KBM-7 (cell line): ENCODE measurements at places on chromosomes 2 and 18.
A peak's percentile ranks its signal among the peaks of the same experiment; 100 is the strongest.

DNA sequence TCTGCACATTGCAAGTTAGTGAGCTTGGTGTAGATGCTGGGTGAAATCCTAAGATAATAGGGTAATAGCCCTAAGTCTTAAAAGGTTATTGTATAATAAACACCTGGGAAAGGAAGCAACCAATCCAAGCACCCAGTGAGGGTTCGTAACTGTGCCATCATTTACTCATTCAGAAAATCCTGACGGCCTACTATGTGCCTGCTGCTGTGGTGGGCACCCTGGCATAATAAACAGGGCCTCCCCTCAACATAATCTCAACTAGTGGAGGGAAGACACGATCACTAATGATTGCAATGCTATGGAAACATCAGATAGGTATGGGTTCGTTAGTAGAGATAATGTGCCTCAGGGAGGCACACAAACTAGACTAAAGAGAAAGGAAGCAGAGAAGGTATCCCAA, 48.9 kb upstream of the CCDC85A start:
- DNase-seq = no peak

DNA sequence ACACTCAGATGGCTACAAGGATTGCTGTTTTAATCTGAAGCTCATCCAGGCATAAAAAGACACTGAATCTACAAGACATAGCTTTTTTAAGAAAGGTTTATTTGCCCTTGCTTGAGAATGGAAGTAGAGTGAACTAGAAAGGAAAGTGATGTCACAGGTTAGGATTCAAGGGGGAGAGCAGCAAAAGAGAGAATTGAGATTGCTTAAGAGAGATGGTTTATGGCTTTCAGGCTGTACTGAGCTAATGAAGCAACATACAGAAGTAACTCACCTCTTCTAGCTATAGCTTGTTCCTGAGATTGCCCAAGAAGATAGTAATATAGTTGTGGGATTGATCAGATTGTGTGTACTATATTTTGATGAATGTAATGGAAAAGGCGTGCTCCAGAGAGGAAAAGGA, 26.1 kb upstream of the ACVR2A start:
- DNase-seq = no peak

GRCh38 chr2:166375736-166376487, at the start of gene SCN9A:
Gene SCN9A (minus strand): TSS chr2:166375944. CDS start chr2:166311756, 64,188 bp downstream.
- DNase-seq = peak; percentile 91

DNA sequence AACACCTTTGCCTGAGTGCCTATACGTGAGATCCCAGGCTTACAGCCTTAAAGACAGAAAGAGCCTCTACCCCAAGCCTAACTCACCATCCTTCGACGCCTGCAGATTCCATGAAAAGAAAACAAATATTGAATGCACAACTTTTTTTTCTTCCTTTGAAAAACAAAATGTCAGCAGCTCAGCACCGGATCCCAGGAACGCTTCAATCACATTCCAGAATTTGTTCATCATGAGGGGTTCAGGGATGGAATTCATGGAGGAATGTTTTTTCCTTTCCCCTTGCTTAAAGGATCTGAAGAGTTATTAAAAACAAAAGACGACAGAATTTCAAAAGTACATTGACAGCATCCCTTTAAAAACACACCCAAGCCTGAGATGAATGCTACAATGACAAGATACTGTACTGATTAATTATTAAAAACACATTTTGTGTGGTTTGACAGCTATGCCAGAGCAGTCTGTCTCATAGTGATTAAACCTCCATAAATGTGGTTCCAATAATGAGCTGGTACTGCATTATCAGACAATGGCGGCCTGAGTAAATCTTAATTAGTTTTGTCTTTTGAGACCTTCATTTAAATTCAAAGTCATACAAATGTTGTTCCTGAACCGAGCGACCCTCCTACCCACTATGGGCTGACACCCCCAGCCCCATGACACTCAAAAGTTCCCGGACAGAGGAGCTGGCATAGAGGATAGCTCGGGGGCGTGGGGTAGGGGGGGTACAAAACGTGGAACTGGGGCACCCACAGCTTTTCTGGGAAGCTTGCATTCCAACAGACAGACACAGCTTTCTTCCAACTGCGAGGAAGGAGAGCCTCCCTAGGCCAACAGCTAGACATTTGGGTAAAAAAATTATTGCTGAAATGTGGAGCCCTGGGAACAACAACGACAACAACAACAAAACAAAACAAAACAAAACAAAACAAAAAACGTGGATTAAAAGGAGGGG, 227.5 kb downstream of the TTC32 start:
- no peak for DNase-seq

DNA sequence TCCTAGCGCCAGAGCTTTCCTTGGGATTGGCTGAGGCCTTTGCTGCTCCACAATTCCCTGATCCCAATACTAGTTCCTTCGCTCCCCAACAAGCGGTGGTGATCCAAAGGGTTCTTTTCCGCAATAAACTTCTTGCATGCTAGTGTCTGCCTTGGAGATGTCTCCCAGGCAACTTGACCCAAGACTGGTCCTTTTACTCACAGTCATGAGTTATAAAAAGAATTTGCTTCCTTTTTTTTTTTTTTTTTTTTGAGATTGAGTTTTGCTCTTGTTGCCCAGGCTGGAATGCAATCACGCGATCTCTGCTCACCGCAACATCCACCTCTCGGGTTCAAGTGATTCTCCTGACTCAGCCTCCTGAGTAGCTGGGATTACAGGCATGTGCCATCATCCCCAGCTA, 89.8 kb upstream of the SP3 start:
- no peak for DNase-seq

DNA sequence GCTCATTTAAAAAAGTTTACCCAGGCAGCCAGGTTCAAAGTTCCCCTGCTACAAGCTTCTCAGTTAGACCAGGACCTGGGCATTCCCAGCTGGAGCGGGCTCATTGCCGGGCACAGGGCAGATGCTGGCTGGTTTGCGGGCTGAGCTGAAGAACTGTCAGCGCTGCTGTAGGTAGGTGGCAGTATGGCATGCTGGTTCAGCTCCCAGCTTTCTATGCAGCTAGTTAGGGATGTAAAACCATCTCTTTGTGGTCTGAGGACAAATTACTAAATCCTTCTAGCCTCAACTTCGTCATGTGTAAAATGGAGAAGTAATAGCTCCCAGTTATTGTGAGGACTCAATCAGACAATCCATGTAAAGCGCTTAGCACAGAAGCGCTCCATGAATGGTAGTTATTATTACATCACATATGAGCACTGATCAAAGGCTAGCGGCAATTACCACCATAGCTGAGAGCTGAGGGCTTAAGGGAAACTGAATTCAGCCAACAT, 2.4 kb upstream of the LDLRAD4 start:
- DNase-seq = peak; percentile 85

DNA sequence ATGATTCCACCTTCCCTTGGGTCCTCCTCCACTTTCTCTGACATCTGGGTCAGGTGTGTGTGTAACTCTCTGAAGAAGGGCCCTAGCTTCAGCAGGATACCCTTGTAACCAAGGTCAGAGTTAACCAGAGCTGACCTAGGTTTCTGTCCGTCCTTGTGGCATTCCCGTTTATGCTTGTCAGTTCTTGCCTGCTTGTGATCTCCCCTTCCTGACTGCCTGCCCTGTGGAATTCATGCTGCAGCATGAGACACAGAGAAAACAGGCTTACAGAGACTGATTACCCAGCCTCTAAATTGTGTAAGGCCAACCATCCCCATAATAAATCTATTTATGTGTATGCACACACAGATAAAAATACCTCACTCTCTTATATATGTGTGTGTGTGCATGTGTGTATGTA, 22.8 kb downstream of the NXPH2 start:
- no peak for DNase-seq

DNA sequence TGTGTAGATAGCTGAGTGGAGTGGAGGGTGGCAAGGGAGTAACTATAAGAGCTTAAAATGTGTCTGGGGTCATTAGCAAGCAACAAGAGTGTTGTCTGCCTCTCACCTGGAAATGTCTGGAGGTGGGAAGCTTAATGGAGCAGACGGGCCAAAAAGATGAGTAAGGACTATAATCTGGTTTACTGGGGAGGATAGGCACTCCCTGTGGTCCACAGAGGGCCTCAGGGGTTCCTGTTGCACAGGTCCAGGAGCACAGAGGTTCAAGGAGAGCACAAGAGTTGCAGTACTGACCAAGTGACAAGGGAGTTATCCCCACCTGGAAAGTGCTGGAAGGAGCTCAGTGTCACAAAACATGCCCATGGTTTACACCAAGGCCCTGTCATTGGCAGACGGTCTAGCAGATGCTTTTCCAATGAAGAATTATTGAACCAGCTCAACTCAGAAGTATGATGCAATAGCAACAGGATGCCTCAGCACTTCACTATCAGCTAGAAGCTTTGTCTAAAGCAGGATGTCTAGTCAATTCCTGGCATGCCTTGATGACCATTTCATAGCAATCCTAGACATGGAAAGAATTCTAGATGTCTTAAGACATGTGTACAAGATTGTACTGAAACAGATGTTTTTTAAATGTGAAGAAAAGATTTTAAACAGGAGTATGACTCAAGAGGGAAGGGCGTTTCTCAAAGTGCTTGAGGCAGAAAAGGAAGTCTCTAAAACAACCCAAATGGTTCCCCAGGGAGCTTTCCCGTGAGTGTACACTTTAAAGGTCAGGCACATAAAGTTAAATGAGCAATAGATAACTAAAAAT, 62.9 kb upstream of the SERPINE2 start:
- DNase-seq = no peak

GRCh38 chr2:42979416-42979869, 187.1 kb upstream of the HAAO start:
- DNase-seq = no peak

DNA sequence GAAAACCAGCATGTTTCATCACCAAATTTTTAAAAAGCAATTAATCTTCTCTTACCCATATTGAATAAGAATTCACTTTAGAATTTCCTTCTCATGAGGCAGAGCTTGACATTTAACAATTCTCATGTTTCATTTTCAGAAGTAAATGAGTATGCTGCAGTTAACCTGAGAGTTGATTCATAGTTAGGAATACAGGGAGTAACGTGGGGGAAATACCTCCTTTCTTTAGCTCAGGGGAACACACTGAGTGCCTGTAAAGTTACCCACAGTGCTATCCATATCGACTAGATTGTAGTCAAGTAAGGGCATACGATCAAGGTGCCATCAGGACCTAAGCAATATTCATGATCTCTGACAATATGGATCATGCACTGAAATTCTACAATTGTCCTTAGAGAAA, 38.9 kb upstream of the ATIC start:
- no peak for DNase-seq

- no peak for DNase-seq
Observed at GRCh38 chr2:231640241-231640640, 47.6 kb downstream of the TEX44 start.

DNA sequence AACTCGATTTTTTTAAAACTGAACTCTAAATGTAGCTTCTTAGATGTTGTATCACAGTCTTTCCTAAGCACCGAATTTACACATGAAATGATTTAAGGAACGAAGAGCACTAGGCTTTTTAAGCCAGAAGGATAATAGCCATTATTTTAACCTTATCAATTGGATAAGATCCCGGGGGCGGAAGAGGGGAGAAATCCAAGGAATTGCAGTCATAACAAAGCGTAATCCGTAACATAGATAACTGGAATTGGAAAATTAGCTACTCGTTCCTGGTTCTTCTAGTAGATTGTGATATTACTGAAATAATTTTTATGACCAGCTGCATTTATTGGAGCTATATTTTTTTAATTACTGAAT, 988 bp upstream of the KANSL1L start:
- no peak for DNase-seq

- DNase-seq = no peak
Observed at GRCh38 chr2:121472470-121472993, 58.1 kb upstream of the RNU4ATAC start.

DNA sequence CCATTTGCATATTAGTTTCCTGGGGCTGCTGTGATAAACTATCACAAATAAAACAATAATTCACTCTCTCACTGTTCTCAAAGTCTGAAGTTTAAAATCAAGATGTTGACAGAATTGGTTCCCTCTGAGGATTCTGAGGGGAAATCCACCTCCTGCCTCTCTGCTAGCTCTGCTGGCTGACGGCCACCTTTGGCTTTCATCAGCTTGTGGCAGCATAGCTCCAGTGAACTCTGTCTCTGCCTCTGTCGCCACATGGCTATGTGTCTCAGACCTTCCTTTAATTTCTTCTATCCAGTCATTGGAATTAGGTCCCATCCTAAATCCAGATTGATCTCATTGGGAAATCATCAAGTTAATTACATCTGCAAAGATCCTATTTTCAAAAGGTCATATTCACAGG, 38.9 kb upstream of the TRIM43 start:
- DNase-seq = no peak

DNA sequence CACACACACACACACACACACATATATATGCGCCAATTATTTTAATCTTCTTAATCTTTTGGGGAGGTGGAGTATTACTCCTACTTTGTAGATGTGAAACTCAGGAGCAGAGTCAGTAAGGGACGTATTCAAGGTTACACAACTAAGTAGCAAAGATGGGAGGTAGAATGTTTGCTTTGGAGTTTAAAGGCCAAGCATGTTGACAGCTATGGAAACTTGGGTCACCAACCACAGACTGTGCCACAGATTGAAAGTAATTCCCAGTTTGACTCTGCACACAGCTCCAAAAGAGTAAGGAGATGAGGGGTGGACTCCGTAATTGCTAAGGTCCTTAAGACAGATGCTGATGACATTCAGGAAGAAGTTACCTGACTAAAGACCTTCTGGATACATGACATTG, 124.8 kb upstream of the ITGB6 start:
- DNase-seq = no peak

GRCh38 chr18:67142604-67143003, 373.9 kb downstream of the DSEL start:
- DNase-seq = no peak

DNA sequence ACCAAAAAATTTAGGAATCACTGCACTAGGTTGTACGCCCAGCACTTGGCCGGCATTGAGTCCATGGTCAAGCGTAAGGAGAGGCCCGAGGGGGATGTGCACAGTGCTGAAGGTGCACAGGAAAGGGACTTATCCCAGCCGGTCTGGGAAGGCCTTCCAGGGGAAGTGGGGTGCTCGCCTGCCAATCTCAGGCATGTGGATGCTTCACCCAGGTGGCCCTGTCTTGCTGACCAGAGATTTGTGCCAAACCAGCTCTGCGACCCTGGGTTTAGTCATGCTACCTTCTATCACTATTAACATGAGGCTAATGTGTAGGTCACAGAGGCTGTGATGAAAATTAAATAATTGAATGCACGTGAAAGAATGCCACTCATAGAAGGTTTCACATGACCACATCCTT, 1.7 kb upstream of the ITM2C start:
- no peak for DNase-seq

DNA sequence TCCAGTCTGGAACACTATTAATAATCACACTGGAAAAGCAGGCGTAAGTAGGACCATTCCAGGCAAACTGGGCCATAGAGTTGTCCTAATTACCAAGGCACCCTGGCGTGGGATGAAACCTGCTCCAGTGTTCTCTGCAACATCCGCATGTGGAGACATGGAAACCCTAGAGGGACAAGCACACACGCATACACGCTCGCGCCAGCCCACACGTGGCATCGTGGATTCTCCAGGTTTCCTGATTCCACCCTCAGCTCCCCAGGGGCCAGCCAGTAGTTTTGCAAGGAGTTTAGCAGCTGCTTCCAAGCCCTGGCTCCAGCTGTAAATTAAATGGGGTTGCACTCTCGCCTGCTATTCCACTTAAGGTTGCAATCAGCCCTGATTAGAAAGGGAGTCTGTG, 127.7 kb downstream of the DYSF start:
- DNase-seq = no peak

- no peak for DNase-seq
Observed at GRCh38 chr18:13700153-13700552, 26.2 kb downstream of the FAM210A start.

- no peak for DNase-seq
Observed at GRCh38 chr18:59189746-59190145, 30.2 kb upstream of the GRP start.

GRCh38 chr18:33745871-33746545, 168.0 kb downstream of the ASXL3 start:
- DNase-seq = no peak
